Stimulated activated CD4-positive, alpha-beta T cell treated with anti-CD3 and anti-CD28 coated beads, Interleukin-15, amount 100 ng/mL, for 24 hours (primary cell): ENCODE measurements at places on chromosomes 7 and 10.

GRCh38 chr10:114100848-114101741, 57.4 kb downstream of the ADRB1 start:
- DNase-seq, result peak; percentile 25

- DNase-seq, result no peak
Observed at GRCh38 chr7:89511900-89512299, 642.4 kb upstream of the STEAP1 start.

DNA sequence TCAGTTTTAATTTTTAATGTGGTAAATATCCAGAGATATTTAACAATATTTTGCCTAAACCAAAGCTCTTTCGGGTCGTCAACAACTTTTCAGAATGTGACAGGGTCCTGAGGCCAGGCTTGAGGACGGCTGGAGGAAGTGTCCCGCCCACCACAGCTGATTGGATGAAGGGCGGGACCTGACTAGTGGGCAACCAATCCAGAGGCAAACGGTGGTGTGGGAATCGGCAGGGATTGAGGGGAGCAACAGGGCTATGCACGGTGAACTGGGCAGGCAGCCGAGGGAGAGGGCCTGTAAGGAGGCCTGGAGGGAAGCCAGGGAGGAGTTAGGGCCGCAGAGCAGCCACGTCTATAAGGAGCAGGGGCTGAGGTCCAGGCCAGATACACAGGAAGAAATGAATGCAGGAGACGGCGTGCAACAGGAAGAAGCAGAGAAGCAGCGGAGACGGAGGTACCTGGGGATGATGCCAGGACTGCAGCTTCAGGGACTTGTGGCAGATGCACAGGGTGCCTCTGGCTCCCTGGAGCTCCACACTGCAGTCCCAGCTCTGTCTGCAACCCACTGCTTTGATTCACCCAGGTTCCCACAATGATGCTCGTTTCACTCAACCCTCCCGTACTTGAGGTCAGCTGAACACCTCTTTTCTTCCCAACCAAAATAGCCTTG, 46.1 kb upstream of the ZMIZ1 start:
- DNase-seq, result peak; percentile 26

DNA sequence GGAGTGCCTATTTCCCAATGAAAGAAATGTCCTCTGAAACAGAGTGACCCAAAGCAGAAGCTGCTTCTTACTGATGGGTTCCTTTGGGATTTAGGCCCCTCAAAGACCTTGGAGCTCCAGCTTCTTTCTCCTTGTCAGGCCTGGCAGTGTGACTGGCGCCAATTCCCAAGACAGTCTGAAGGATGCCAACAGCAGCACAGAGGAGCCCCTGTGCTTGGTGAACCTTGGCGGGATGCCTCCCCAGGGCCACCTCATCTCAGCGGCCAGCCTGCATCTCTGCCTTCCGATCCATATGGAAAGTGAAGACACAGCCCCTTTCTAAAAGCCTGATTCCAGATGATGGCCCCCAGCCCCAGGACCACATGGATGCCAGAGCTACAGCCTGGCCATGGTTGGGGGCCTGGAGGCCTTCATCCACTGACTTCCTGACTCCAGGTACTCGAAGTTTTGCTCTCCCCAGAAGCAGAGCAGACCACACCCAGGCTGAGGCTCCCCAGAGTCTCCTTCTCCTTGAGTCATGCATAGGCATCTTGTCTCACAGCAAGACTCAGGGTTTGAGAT, 45.4 kb downstream of the FBXW4 start:
- DNase-seq, result no peak

- no peak for DNase-seq
Observed at GRCh38 chr10:33706746-33707145, 372.3 kb upstream of the NRP1 start.

GRCh38 chr10:112361951-112362751, 11.8 kb upstream of the ACSL5 start:
- DNase-seq, result no peak

- DNase-seq, result no peak
Observed at GRCh38 chr10:15486404-15486803, 115.3 kb upstream of the FAM171A1 start.

DNA sequence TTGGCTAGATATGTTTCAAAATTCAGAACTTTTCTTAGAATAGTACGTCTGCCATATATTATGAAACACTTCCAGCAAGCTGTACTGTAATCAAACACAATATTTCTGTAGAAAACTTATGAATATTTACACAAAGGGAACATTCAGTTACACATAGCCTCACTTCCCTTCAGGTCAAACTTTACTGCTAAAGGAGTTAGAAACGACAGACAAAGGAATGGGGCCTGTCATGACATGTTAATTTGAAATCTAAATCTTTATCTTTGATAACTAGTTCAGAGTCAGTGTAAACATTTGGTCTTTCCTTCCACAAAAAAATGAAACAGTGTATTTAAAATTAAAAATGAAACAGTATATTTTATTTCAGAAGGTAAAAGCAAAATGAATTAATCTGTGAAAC, 1.0 kb upstream of the CROT start:
- DNase-seq, result no peak
